HFFc6 (cell line): ENCODE measurements at places on chromosomes 3 and 15. TPM values are rescaled to one million over a fixed set of nuclear protein-coding genes. Genes with fewer than 3 reads are reported as not detected.

Gene CEP19
- 2.0 to 2.6 TPM (median 2.1 TPM) in 3 replicates for total RNA-seq

Gene LHFPL4
- total RNA-seq, result not detected in 3 replicates

Gene CPLX3
- total RNA-seq, result not detected in 3 replicates

Gene COMMD2
- total RNA-seq, result 29.2 to 31.0 TPM (median 30.7 TPM) in 3 replicates

Gene BUB1B
- 11.5 to 26.0 TPM (median 23.3 TPM) in 3 replicates for total RNA-seq

Gene ZNF80
- total RNA-seq, result not detected in 3 replicates

Gene DNAH12
- 0.08 to 0.09 TPM in 2 of 3 replicates, not detected in the other for total RNA-seq

Gene FAH
- 50.7 to 58.1 TPM (median 51.3 TPM) in 3 replicates for total RNA-seq

Gene NANOGP8
- not detected in 3 replicates for total RNA-seq

Gene CACNA2D2
- total RNA-seq, result 0.13 TPM in 1 of 3 replicates, not detected in the others

Gene STXBP5L
- total RNA-seq, result 0.08 TPM in 1 of 3 replicates, not detected in the others

Gene PDZRN3
- total RNA-seq, result 15.6 and 18.3 TPM in 2 replicates

Gene PIGBOS1
- 5.2 to 11.0 TPM (median 8.5 TPM) in 3 replicates for total RNA-seq

Gene RPUSD3
- 33.7 to 39.4 TPM (median 35.7 TPM) in 3 replicates for total RNA-seq

Gene NBEAL2
- total RNA-seq, result 5.3 to 5.7 TPM (median 5.5 TPM) in 3 replicates

Gene NPAP1
- total RNA-seq, result not detected in 3 replicates

Gene THOC7
- 62.6 to 77.2 TPM (median 71.1 TPM) in 3 replicates for total RNA-seq

Gene TMEM44
- total RNA-seq, result 11.8 to 16.3 TPM (median 13.7 TPM) in 3 replicates

Gene GHSR
- not detected in 3 replicates for total RNA-seq

Gene KCNH8
- total RNA-seq, result not detected in 3 replicates

Gene CLDN16
- total RNA-seq, result not detected in 2 replicates

Gene BSN
- 0.02 to 0.09 TPM (median 0.07 TPM) in 3 replicates for total RNA-seq

Gene CAMP
- total RNA-seq, result not detected in 3 replicates

Gene RNU5B-1
- total RNA-seq, result not detected in 3 replicates

Gene KIF15
- total RNA-seq, result 5.3 to 9.4 TPM (median 8.3 TPM) in 3 replicates

Gene CHRNA7
- total RNA-seq, result not detected in 3 replicates

Gene TERB2
- not detected in 3 replicates for total RNA-seq

Gene WDR49
- total RNA-seq, result not detected in 3 replicates

Gene GPR160
- total RNA-seq, result 0.10 to 0.12 TPM in 2 of 3 replicates, not detected in the other

Gene TGM4
- total RNA-seq, result not detected in 3 replicates

Gene TF
- under 0.01 to 0.02 TPM (median under 0.01 TPM) in 3 replicates for total RNA-seq

Gene INSYN1
- total RNA-seq, result 0.40 to 2.4 TPM (median 1.3 TPM) in 3 replicates

Gene RLBP1
- not detected in 3 replicates for total RNA-seq

Gene BAHD1
- total RNA-seq, result 14.1 to 14.3 TPM (median 14.2 TPM) in 3 replicates

Gene PLCB2
- 0.12 to 0.70 TPM (median 0.38 TPM) in 3 replicates for total RNA-seq

Gene SAMMSON
- total RNA-seq, result not detected in 3 replicates

Gene CHRNB4
- total RNA-seq, result not detected in 3 replicates

Gene IQCH
- 1.4 to 2.3 TPM (median 2.2 TPM) in 3 replicates for total RNA-seq

Gene FBXL22
- total RNA-seq, result 0.24 to 0.89 TPM (median 0.41 TPM) in 3 replicates

Gene HSPBAP1
- total RNA-seq, result 1.4 to 3.2 TPM (median 2.2 TPM) in 3 replicates

Gene FAM3D
- total RNA-seq, result not detected in 3 replicates

Gene P2RY14
- total RNA-seq, result not detected in 3 replicates

Gene ADGRG7
- total RNA-seq, result not detected in 3 replicates

Gene SYNPR
- not detected in 3 replicates for total RNA-seq

Gene GPR87
- not detected in 3 replicates for total RNA-seq

Gene FRMD4B
- 0.07 to 0.16 TPM (median 0.13 TPM) in 3 replicates for total RNA-seq

Gene EOMES
- total RNA-seq, result not detected in 3 replicates

Gene IQCF5
- not detected in 3 replicates for total RNA-seq

Gene GABRR3
- total RNA-seq, result not detected in 3 replicates

Gene MGLL
- total RNA-seq, result 112 to 140 TPM (median 131 TPM) in 3 replicates

Gene THSD4
- 33.0 and 38.7 TPM in 2 replicates for total RNA-seq

Gene SLC9C1
- total RNA-seq, result not detected in 3 replicates

Gene C3orf22
- total RNA-seq, result not detected in 3 replicates

Gene LRTM1
- not detected in 3 replicates for total RNA-seq

Gene MYO1E
- 116 to 132 TPM (median 118 TPM) in 3 replicates for total RNA-seq

Gene PXYLP1
- 4.4 to 5.4 TPM (median 4.5 TPM) in 3 replicates for total RNA-seq

Gene OIP5
- total RNA-seq, result 3.1 and 7.2 TPM in 2 replicates

Gene FOXB1
- not detected in 2 replicates for total RNA-seq

Gene SLC27A2
- 0.71 to 2.0 TPM (median 1.4 TPM) in 3 replicates for total RNA-seq
